Stimulated activated CD8-positive, alpha-beta memory T cell treated with anti-CD3 and anti-CD28 coated beads, Interleukin-12 subunit alpha, Interleukin-12 subunit beta, amount 100 ng/mL, for 1 hour (primary cell): ENCODE measurements at places on chromosomes 4 and X.

DNA sequence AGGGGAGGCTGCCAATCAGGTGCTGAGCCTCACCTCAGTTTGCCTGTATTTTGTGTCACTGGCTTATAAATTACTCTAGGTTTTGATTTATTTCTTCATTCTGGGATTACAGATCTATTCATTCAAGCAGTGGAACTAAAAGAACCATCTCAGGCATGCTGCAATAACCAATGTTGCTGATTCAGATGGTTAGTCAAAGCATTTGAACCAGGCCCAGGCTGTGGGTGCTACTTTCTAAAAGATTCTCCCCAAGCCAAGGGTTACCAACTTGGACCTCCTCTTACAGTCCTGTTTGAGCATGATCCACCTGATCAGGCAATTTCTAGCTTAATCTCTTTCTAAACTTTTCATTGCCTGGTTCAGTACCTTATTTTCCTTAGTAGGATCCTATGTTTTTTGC, 67.2 kb downstream of the TMEM131L start:
- DNase-seq, result no peak

DNA sequence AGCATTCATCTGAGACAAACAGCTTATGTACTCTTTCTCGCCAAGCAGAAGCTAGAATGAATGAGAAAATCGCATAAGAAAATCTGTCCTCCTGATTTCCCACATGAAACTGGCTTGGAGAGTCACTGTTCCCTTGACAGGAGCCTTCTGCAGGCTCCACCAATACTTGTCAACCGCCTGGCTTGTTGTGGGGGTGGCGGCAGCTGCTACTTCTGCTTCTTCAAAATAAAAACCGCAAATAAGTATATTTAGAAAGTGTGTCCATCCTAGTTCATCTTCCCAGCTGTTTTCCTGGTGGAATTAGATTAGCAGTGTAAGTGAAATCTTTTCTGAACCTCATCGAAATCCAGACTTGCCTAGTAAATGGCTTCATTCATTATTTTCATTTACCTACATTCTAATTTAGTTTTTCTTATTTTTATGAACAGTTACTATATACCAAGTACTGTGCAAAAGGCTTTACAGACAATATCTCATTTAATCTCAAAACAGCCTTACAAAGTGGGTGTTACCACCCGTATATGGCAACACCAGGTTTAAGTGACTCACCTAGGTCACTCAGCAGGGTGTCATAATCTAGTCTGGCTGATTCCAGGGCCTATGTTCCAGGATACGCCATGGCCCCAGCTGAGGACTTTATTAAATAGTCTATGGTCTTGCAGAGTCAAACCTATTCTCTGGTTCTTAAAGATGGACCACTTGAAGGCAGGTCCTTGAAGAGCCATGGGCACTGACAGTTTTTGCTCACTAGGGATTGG, 104.6 kb upstream of the IGFBP7 start:
- no peak for DNase-seq

GRCh38 chr4:159390648-159391047, 287.8 kb downstream of the RAPGEF2 start:
- no peak for DNase-seq

- no peak for DNase-seq
Observed at GRCh38 chr4:24195991-24196736, 306.3 kb upstream of the PPARGC1A start.

GRCh38 chr4:12734586-12734985, 749.6 kb downstream of the RAB28 start:
- no peak for DNase-seq

- DNase-seq, result no peak
Observed at GRCh38 chr4:70670332-70671014, 4.2 kb upstream of the JCHAIN start.

GRCh38 chr4:20831746-20832145, 131.5 kb downstream of the PACRGL start:
- DNase-seq, result no peak

GRCh38 chr4:69813628-69814027, 46.3 kb downstream of the SULT1E1 start:
- DNase-seq, result no peak

DNA sequence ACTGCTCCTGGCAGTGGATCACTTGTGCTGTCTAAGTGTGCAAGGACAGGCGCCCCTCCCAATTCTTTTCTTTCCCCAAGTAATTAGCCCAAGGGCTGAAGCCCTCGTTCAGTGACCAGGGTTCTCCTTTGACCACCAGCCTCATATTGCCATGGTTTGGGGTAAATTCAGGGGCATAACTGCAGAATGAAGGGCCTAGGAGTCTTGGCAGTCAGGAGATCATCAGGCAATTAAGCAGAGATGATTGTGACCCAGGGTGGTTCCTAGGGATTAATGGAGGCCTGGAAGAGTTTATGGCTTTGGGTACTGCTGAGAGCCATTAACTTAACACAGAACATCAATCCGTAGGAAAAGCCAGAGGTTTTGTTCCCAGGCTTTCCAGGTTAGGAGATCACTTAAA, 170.7 kb downstream of the PTTG2 start:
- no peak for DNase-seq

DNA sequence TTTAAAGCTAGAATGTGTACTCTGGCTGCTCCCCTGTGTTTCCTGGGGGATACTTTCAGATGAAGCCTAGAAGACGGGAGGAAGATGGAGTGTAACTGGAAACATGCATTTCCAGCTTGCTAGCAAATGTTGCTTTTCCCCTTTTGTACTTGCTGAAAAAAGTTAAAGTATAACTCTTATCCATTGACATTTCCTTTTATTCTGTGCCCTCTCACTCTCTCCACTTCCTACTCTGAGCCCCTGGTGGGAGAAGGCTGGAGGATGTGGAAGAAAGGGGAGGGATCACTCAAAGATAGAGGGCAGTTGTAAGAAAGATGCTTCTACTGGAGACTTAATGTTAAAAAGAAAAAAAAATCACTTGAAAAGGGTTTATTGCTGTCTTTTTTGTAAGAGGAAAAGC, 396.5 kb downstream of the DTHD1 start:
- DNase-seq, result no peak

DNA sequence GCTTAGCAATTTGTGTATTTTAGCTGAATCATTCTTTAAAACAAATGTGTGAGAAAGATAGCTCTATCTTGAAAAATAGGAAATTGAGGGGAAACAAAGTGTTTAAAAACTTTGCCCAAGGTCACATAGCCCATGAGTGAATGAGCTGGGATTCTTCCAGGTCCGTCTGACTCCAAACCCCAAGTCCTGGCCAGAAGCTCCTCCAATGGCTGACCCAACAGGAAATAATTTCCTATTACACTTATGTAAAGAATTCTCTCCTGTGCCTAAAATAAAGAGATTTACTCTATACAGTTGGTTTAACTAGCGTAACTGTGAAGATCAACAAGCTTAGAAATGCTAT, 287.6 kb downstream of the ARHGAP24 start:
- no peak for DNase-seq

GRCh38 chrX:154348114-154348531, 26.3 kb downstream of the FLNA start:
- no peak for DNase-seq

DNA sequence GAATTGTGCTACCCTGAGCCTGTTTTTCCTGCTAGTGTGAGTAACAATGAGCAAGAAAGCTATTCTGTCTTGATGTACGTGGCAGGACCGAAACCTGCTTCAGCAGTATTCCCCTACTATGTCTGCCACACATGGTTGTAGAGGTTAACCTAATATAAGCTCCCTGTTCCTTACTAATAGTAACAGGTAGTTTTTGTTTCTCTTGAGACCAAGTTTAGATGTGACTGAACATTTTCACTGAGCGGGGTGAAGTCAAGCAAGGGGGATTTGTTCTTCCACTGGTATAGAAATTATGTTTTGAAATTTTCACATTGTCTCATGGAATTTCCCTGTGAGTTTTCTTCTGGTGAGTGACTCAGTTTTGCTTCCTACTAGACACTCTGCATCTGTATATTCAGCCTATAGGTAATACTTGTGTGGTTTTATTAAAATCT, 37.3 kb downstream of the RRAGB start:
- no peak for DNase-seq

DNA sequence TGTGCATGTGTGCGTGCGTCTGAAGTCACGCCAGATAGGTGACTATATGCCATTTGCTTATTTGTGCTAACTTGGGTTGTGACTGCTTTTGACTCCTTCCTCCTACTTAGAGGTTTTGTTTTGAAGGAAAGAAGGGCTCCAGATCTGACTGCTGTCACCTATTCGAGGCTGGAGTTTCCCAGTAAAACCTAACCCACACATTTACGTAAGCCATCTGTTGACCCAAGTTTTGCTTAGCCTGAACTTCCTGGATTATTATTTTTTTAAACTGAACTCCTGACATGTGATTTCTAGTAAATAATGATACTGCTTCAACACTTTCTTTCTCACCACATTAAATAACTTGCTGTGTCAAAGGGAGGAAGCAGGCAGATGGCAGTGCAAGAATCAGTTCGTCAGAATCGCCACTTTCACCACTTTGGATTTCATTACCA, 41.5 kb downstream of the DTHD1 start:
- DNase-seq, result no peak

DNA sequence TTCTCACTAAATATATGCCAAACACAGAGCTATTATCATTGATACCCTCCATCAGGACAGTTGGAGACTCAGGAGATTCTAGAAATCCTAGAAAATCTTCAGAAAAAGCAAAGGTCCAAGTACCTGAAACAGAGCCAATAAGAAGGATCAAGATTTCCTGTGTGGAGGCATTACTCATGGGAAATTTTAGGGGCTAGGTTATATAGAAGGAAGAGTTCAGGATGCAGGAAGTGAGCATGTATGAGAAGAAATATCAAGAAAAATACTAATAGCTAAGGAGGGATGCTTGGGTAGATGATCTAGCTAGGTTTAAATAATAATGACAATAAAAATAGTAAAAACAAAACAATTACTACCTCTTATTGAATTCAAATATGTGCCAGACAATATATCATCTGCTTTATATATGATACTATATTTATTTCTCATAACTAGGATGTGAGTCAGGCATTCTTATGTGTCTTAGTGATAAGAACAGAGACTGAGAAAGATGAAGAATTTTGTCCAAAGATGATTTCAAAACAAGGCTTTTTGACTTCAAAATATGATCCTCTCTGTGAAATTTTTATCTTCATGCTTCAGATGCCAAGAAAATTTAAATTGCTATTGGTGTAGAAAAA, 66.4 kb upstream of the HHIP start:
- DNase-seq, result no peak

GRCh38 chr4:126046081-126046614, 731.4 kb downstream of the FAT4 start:
- no peak for DNase-seq

DNA sequence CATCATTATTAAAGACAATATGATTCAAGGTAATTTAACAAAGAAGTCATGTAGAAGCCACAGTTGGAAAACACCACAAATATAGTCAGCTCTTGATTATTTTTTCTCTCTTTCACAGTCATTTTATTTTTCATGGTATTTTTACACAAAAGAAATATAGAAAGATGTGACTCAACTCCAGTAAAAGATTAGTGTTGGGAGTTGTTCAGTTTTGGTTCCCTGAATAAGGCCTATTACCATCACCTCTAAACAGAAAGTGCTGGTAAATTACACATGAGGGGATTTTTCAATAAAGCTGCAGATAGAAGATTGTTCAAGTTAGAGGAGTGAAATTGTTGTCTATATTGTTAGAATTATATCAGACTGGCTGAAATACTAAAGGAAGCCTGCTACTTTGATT, 107.0 kb downstream of the DDIT4L start:
- no peak for DNase-seq

- DNase-seq, result no peak
Observed at GRCh38 chr4:153159016-153159415, 45.2 kb upstream of the TRIM2 start.

GRCh38 chrX:69287095-69287494, 121.8 kb upstream of the PJA1 start:
- DNase-seq, result no peak

- DNase-seq, result no peak
Observed at GRCh38 chr4:163673848-163674697, 179.6 kb downstream of the TMA16 start.

- no peak for DNase-seq
Observed at GRCh38 chrX:154485150-154486051, 1.0 kb downstream of the UBL4A start.

- no peak for DNase-seq
Observed at GRCh38 chr4:57866468-57867171, 756.4 kb upstream of the IGFBP7 start.
